ENCODE measurements at places on chromosomes 2 and 18. TPM values are rescaled to one million over a fixed set of nuclear protein-coding genes. Genes with fewer than 3 reads are reported as not detected.

The G6PC2 gene
- total RNA-seq: not detected

The KLHL14 gene
- 0.29 TPM for total RNA-seq

The UGT1A10 gene
- 3.0 TPM for total RNA-seq

The ADCYAP1 gene
- 0.18 TPM for total RNA-seq

The ANKMY1 gene
- total RNA-seq: 52.8 TPM

The RBM44 gene
- 1.5 TPM for total RNA-seq

The PROM2 gene
- 176 TPM for total RNA-seq

The RAB17 gene
- total RNA-seq: 24.2 TPM

The MYCN gene
- 3.7 TPM for total RNA-seq

DNA sequence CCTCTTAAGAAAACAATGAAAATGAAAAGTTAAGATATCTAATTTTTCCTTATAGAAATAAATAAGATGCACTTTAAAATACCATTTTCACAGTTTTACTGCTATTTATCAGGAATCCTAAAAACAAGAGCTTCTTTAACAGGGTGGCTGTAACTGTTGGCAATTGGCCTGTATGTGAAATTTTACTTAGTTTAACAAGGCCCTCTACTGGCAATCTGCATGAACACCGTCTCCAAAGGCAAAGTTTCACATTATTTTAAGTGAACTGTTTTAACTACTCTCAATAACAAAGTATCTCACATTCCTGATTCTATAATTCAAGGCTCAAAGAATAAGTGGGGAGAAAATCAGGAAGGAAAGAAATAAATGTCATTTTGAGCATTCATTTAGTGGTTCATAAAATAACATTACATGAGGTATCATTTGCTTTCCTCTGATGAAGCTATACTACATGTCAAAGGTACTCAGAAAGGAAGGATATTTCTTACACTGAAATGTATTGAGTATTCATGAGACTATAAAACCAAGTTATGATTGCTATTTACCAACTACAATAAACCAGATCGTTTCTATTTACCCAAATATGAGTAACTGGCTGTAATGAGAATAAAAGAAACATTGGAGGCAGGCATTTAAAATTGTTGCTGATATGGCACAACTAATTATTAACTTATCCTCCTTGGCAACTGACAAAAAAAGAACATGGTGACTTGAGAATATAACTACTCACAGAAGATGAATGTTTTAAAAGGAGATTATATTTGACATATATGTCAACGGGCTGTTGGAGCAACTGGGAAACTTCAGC lies 7.0 kb downstream of the NCKAP5 start:
- DNase-seq: no peak

GRCh38 chr2:85116207-85116606 lies 17.0 kb upstream of the TCF7L1 start:
- no peak for DNase-seq

DNA sequence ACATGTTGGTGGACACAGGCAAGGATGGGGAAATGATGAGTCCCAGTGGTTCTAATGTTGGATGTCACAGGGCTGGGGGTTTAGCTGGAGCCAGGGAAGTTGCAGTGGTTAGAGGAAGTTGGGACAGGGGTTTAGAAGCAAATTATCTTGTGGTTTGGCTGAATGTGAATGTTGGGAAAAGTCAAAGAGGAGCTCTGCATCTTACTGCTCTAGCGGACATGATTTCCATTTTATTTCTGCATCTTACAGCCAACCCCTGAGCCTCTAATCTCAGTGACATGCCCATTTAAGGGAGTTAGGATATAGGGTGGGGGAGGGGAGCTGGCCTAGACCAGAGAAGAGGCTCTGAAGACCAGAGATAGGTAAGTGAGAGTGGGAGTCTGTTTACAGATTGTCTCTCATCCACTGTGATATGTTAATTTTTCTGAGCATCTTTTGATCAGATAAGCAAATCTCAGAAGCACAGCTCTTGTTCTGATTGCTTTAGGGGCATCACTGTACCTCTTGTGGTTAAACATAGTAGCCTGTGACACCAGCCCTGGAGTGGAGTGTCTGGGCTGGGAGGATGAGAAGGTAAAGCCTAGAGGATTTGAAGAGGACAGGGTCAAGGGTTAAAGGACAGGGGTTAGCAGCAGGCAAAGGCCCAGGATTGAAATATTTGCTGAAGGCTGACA lies 43.6 kb downstream of the SETBP1 start:
- DNase-seq: no peak

- no peak for DNase-seq
Observed at GRCh38 chr2:60489289-60489688, 64.2 kb downstream of the BCL11A start.

- peak; percentile 77 for DNase-seq
Observed at GRCh38 chr2:263774-264492, at the start of gene SH3YL1. Gene SH3YL1 (minus strand): TSS chr2:264032. CDS start chr2:263984, 48 bp downstream.

- no peak for DNase-seq
Observed at GRCh38 chr2:23211987-23212583, 172.9 kb upstream of the KLHL29 start.

- no peak for DNase-seq
Observed at GRCh38 chr2:84481702-84482101, 22.6 kb upstream of the SUCLG1 start.

DNA sequence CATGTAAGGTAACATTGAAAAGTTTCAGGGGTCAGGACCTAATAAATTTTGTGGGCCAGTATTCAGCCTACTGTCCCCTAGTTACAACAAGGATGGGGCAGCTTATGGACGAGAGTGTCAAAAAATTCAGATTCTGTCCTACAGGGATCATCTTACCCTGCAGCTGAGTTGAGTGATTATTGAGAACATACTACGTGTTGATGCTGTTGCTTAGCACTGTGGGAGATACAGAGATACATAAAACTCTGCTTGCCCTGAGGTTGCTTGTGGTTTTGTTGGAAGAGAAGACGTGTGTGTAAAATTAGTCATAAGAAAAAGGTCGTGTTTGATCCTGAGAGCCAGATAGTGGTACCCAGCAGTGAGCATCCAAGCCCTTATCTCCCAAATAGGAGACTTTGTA lies 253.2 kb downstream of the NEDD4L start:
- no peak for DNase-seq

DNA sequence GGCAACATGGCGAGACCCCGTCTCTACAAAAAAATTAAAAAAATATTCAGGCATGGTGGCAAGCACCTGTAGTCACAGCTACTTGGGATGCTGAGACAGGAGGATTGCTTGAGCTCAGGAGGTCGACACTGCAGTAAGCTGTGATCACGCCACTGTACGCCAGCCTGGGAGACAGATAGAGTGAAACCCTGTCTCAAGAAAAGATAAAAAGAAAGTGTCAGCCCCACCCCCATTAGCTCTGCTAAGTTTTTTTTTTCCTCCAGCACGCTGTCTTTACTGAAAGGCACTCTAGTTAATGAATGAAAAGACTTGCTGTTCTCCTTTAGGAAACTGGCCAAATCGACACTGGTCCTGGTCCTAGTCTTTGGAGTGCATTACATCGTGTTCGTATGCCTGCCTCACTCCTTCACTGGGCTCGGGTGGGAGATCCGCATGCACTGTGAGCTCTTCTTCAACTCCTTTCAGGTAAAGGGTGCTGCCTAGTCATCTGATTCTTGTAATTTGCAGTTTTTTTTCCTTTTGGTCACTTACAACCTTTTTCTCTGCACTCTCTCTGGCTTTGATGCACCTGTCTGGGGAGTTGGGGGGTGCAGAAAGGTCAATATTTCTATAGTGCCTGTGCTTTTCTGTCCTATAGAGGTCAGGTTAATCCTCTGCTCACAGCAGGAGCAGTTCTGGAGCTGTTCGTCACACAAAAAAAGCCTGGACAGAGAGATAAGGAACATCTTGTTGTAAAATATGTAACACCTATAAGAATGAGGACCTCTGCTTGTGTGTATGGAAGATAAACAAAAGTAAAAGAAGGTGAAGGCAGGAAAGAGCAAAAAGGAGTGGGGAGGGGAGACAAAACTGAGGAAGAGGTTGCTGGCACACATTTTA lies 82.3 kb downstream of the PTH2R start:
- no peak for DNase-seq

DNA sequence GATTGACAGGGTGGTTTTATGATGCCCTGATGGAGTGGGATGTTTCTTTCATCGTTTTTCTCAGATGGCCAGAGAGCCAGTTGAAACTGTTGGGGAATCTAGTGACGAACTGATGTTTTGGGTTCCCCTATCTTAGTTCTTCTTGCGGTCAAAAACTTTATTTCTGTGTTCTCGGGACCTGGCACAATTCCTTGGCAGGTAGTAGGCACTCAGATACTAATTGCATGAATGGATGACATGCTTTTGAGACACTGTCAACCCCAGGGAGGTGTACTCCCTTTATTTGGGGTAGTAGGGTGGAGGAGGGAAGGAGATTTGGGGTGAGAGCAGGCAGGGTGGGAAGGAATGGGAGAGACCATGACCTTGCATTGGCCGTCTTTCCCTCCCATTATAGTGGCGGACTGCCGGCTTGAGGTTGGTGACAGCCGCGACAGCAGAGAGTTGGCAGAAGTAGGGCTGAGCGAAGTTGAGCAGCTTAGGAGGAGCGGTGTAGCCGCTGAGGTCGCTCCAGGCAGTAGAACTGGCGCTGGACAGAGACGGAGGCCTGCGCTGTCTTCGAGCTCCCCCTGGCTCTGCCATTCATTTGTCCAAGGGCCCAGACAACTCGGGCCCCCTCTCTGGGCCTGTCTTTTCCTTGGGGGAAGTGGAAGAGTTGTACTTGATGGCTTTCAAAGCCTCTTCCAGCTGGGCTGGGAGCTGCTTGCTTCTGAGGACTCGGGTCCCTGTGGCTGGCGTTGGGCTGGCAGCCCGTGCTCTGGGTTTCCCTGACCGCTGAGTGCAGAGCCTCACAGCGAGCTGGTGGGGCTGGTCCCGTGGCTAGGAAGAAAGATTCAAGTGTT lies 2.6 kb downstream of the TET3 start:
- no peak for DNase-seq

DNA sequence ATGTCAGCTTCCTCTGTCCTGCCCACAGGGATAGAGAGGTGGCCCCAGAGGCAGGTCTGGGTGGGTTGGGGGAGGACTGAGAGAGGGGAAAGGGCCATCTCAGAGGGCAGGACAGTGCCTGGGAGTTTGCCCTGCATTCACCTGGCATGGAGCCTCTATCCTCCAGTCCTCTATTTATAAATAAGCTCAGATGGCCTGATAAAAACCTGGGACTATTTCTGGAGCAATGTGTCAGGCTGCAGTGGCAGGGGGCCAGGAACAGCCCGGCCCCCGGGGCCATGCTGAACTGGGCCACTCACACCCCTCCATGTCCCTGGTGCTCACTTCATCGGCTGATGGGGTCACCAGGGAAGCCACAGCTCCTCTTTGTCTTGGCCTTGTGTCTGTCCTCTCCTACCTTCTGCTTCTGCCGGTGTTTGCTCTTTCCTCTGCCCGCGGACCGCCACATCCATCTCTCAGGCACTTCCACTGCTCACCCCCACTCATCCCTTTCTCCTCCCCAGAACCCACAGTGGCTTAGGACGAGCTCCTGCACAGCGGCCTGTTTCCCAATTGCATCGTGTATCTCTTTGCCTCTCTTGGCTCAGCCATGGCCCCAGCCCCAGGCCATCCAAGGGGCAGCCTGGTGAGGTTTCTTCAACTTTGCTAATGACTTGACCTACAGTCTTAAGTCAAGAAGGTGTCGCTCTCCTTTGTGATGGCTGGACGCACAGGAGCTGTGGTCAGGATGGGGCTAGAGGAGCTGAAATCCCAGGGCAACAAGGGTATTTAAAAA lies 38.8 kb downstream of the SCTR start:
- no peak for DNase-seq

GRCh38 chr2:221400411-221400810 lies 171.7 kb downstream of the EPHA4 start:
- DNase-seq: no peak

DNA sequence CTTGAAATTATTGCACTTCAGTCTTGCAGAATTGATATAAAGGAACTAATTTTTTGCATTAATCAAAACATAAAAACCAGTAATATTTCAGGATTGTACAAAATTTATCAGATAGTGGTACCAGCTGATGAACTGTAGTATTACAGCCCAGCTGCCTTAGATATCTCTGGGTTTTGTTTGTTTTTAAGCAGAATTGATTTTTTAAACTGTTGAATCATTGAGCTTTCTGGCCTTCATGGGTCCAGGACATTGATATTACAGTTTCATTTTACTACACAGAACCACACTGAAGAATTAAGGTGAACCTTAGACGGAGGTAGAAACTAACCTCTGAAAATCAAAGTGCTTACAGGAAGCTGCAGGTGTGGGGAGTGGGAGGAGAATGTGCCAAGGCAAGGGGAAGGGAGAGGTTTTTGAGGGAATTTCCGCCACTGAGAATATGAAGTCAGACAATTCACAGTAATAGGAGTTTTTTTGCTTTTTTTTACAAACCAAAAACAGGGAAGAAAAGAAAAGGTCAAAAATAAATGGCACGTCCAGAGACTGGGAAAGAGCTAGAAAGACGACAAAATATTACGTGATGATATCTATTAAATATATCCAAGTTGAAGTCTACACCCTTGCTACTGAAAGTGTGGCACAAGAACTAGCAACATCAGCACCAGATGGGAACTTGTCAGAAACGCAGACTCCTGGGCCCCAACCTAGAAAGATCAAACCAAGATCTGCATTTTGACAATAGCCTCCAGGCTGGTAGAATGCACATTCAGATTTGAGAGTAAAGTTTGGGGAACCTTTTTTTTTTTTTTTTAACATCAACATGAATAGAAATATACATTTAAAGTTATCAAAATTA lies 40.8 kb upstream of the SPAG16 start:
- no peak for DNase-seq

- DNase-seq: no peak
Observed at GRCh38 chr2:200655918-200656580, 70.2 kb downstream of the AOX1 start.

- DNase-seq: no peak
Observed at GRCh38 chr2:103383541-103383940, 621.7 kb downstream of the TMEM182 start.

DNA sequence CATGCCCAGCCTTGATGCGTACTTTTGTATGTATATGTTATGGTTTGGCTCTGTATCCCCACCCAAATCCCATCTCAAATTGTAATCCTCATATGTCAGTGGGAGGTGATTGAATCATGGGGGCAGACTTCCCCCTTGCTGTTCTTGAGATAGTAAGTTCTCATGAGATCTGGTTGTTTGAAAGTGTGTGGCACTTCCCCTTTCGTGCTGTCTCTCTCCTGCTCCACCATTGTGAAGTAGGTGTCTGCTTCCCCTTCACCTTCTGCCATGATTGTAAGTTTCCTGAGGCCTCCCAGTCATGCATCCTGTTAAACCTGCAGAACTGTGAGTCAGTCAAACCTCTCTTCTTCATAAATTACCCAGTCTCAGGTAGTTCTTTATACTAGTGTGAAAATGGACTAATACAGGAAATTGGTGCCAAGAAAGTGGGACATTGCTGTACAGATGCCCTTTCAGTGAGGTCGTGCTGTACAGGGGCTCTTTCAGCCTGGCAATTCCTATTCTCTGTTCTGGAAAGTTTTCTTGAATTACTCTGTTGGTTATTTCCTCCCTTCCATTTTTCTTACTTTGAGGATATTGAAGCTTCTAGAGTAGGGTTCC lies 38.2 kb downstream of the KCMF1 start:
- no peak for DNase-seq

GRCh38 chr2:234135750-234136221 lies 85.3 kb downstream of the SPP2 start:
- peak; percentile 62 for DNase-seq

- DNase-seq: no peak
Observed at GRCh38 chr2:160575368-160575767, 81.8 kb upstream of the RBMS1 start.
